ENCODE measurements at places on chromosomes 16 and 17. TPM values are rescaled to one million over a fixed set of nuclear protein-coding genes. Genes with fewer than 3 reads are reported as not detected.

Gene SLC22A31
- polyA plus RNA-seq = 1.4 TPM

Gene ATP1B2
- polyA plus RNA-seq = 0.90 TPM

Gene GPR179
- polyA plus RNA-seq = 0.03 TPM

Gene CES3
- 2.8 TPM for polyA plus RNA-seq

Gene CCL14
- polyA plus RNA-seq = 19.6 TPM

Gene FBXO39
- 0.25 TPM for polyA plus RNA-seq

Gene ZNF598
- 31.0 TPM for polyA plus RNA-seq

Gene IGFBP4
- 77.3 TPM for polyA plus RNA-seq

Gene SLC2A4
- 1.4 TPM for polyA plus RNA-seq

Gene RND2
- polyA plus RNA-seq = 1.2 TPM

Gene KCNJ2
- 2.3 TPM for polyA plus RNA-seq

Gene DNASE1L2
- polyA plus RNA-seq = 0.68 TPM

Gene BIRC5
- polyA plus RNA-seq = 3.4 TPM

Gene PIGL
- 17.1 TPM for polyA plus RNA-seq

Gene GOSR1
- 12.7 TPM for polyA plus RNA-seq

Gene CLEC19A
- polyA plus RNA-seq = not detected

Gene PDILT
- 150 TPM for polyA plus RNA-seq

Gene FOXN1
- polyA plus RNA-seq = not detected

Gene PLXDC1
- 4.6 TPM for polyA plus RNA-seq

Gene SLFN13
- 1.8 TPM for polyA plus RNA-seq

Gene MRPS23
- polyA plus RNA-seq = 25.1 TPM

Gene TPSG1
- polyA plus RNA-seq = 0.10 TPM

Gene FAM83G
- 16.4 TPM for polyA plus RNA-seq

Gene KRTAP4-5
- polyA plus RNA-seq = not detected

Gene MT1E
- 1,956 TPM for polyA plus RNA-seq

Gene GNG13
- not detected for polyA plus RNA-seq

Gene ZACN
- polyA plus RNA-seq = 1.9 TPM

Gene GP1BA
- polyA plus RNA-seq = not detected

Gene HP
- polyA plus RNA-seq = 1.6 TPM

Gene KRT28
- not detected for polyA plus RNA-seq

Gene TMEM101
- polyA plus RNA-seq = 38.0 TPM

Gene GAA
- 21.4 TPM for polyA plus RNA-seq

Gene ANKFY1
- 6.4 TPM for polyA plus RNA-seq

Gene MRM3
- polyA plus RNA-seq = 16.6 TPM

Gene CDK5R1
- not detected for polyA plus RNA-seq

Gene RGS11
- 26.3 TPM for polyA plus RNA-seq

Gene PGAP6
- polyA plus RNA-seq = 54.4 TPM

Gene ACADVL
- polyA plus RNA-seq = 651 TPM

Gene ABCA9
- polyA plus RNA-seq = 1.4 TPM

Gene EFNB3
- 1.6 TPM for polyA plus RNA-seq

Gene CDRT15
- not detected for polyA plus RNA-seq

Gene RGS9
- polyA plus RNA-seq = 4.5 TPM

Measured in stomach (tissue), 19 donors.